ENCODE measurements at places on chromosomes 12 and 14.

GRCh38 chr12:131135311-131135785, 181.6 kb downstream of the ADGRD1 start:
- no peak for DNase-seq

- no peak for DNase-seq
These were observed 78.5 kb downstream of the CCDC88C start for GRCh38 chr14:91339076-91339475.

DNA sequence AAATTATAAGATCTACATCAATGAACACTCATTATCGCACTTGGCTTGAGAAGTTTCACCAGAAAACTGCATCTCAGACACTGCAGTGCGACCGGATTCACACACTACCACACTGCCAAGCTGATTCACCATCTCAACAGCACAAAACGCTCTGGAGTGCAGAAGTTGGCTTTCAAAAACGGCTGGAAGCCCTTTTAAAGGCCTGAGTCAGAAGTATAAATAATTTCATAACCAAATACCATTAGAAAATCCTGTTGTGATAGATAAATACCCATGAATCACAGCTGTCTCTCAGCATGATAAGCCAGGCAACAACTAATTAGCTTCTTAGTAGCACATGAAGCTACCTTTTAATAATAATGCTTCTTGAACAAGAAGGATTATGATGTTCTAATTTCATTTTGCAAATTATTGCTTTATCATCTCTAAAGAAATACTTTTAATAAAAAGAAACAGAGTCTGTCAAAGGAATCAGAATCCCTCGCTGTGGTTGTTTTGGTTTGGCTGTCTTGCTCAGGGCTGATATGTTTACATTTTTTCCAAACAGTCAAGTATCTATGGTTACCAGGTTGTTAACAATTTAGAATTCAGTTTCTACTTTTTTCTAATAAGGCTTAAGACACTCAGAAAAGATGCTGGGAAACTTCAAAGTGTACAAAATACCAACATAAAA, 51.2 kb downstream of the SLC2A13 start:
- no peak for DNase-seq

DNA sequence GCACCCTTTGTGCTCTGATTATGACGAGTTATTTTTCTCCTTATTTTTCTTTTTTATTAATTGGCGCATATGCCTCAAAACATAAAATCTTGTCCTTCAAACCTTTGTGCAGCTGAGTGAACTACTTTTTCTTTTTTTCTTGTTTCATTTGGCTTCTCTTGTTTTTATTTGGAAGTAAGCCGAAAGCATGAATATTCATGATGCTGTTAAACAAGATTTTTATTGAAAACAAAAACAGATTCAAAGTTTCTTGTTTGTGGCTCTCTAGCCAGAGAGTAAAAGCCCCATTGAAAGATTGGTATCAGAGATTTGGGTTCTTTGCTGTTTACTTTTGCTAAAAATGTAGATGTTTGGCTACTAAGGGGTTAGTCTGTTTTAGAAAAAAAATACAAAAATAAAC, 183.8 kb downstream of the TMEM132C start:
- DNase-seq, result no peak

DNA sequence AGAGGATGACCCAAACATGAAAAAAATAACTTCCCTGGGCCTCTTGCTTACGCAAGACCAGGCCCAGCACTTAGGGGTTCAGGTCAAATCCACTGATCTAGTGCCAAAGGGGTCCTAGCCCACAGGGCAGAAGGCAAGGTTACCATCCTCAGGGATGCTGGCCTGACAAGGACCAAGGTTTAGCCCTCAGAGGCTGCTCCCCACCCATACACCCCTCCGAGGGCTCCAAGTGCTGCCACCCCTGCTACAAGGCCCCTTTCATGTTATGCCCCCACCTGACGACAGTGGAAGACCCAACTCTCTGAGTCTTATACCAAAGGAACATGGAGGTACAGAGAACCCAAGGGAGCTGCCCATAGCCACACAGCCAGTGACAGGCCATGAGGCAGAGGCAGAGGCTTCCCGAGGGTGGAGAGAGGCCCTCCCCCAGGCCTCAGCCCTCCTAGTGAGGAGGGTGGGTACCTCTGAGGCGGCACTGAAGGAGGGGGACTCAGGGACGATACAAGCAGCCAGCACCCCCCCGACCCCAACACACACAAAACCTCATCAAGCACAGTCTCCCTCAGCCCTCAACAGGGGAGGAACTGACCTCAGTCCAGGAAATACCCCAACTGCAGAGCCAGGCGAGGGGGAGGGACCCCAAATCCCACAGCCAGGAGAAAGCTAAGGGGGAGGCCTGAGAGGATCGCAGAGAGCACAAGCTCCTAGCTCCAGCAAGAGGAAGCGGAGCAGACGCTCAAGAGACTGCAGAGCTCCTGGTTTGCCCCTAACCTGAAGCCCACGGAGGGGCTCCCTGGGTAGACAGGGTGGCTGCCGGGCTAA, 37.0 kb downstream of the ANAPC7 start:
- DNase-seq, result no peak

- DNase-seq, result no peak
These were observed 30.8 kb upstream of the PNMA1 start for GRCh38 chr14:73744874-73745529.

DNA sequence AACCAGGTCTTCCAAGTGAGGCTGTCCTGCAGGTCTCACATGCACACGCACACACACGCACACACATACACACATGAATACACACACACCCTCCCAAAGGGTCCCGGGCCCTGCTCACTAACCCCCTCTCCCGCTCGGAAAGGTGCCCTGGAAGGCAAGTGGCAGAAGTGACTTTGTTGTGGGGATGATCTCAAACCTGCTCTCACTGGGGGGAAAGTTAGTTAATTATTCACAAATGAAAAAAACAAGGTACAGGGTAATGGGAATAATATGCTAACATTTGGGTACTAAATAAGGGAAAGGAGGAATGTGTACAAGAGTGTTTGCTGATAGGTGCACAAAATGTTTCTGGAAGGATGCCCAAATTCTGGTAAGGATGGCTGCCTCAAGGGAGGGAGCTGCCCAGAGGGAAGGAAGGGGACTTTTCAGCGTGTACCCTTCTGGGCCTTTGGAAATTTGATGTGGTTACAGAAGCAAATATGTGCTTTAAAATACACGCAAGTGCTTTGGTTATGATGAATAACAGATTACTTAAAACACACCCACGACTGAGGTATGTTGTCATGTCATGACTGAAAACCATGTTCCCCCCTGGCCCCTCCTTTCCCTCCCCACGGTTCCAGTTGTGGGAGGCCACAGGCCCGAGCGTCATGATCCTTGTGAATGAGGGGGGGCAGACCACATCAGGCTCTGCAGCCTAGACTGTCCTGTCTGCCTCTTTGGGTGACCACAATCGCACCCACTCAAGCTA, 43.3 kb upstream of the PLEKHG6 start:
- DNase-seq, result no peak

DNA sequence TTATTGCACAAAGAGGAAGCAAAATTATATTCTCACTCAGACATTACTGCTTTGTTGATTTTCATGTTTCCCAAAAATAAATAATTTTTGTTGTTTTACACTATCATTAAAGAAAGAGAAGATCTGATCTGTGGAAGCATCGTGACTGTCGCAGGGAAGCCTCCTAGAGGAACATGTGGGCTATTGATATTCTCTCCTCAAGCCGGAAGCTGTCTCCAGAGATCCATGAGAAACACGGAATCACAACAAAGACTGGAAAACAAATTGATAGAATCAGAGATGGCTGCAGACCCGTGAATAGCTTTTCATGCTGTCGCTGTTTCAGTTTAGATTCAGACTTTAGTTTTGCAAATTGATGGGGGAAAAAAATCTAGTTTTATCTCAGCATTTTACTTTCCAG, 235.2 kb upstream of the TMPO start:
- no peak for DNase-seq

DNA sequence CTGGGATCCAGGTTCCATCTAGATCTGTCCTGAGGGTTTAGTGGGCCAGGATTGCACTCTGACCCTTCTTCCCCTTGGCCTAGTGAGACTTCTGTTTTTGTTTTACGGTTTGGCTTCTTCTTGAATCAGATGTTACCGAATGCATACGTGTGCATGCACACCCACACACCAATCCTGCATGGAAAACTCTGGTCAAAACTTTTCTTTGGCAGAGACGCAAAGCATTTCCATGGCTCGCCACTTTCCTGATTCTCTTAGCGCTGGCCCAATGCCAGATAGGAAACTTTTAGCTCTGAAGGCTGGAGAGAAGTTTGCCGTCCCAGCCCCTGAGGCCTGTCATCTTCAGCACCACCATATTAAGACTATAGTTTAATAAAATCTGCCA, 67.4 kb upstream of the ACTN1 start:
- no peak for DNase-seq

DNA sequence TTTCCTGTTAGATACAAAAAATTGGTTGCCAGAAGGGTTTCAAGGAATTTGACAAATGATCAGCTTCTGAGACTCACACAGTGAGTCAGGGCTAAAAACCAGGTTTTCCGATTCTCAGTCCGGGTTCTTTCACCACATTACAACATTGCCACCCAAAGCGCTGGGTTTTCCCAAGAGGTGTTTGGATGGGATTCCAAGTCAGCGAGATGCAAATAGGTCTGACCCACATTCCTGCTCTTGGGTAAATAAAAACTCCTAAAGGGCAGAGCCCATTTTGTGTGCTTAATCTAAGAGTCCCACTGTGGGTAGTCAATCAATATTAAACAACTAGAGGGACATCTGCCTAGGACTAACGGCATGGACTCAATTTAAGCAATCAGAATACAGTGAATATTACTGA, 5.4 kb upstream of the RIC8B start:
- DNase-seq, result no peak

GRCh38 chr14:76918256-76918781, 92.1 kb downstream of the LRRC74A start:
- no peak for DNase-seq

DNA sequence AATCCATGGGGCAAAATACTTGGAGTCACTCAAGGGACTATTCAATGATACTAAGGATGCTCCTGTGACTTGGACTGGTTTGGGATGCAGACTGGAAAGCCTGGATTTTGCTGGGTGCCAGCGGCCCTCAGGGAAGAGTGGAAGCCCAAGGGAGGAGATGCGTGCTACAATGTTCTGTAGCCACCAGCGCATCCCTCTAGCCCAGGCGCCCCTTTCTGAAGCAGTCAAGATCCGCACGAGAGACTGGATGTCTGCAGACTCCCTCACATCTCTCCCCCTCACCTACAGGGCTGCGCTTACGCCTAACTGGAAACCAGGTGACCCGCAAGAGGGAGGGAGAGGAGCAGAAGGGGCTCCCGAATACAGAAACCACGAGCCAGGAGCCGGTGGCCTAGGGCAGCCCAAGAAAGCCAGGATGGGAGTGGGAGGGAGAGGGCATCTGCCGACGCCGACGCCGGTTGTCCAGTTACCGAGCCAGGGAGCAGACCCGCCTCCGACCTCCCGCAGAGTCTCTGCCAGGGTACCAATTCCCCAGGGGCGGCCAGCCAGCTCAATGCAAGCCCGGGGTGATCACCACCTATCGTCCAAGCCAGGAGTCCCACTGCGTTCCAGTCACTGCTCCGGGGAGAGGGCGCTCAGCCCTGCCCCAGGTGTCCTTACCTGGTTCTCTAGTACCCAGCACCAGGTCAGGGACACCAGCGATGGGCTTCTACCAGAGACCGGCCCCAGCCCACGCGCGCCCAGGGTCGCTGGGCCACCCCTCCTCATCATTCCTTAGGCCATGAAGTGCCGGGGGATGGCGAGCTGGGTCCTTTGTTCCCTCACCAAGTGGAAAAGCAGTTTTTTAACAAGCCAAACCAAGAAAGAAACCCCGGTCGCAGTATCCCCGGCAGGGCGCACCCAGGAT, 1.2 kb downstream of the NTN4 start:
- no peak for DNase-seq
